Fibroblast of villous mesenchyme (primary cell): ENCODE measurements at places on chromosomes 12 and 14.

DNA sequence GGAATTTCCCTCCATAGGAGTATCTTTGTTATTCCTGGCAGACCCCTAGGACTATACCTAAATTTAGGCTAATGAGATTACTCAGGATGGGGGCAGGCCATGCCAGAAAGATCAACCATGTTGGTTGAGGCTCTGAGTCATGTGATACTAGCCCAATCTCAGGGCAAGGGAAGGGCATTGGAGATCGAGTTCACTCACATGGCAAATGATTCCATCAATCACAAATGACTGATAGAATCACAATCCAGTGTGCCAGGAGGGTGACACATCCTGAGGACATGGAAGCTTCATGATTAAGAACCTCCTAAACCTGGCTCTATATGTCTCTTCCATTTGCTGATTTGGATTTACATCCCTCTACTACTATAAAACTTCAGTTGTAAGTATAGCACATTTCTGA, 182.3 kb downstream of the NTF3 start:
- no peak for DNase-seq

GRCh38 chr12:107794451-107794850, 19.9 kb downstream of the ASCL4 start:
- no peak for DNase-seq

GRCh38 chr14:81301371-81301770, 80.6 kb upstream of the GTF2A1 start:
- no peak for DNase-seq

DNA sequence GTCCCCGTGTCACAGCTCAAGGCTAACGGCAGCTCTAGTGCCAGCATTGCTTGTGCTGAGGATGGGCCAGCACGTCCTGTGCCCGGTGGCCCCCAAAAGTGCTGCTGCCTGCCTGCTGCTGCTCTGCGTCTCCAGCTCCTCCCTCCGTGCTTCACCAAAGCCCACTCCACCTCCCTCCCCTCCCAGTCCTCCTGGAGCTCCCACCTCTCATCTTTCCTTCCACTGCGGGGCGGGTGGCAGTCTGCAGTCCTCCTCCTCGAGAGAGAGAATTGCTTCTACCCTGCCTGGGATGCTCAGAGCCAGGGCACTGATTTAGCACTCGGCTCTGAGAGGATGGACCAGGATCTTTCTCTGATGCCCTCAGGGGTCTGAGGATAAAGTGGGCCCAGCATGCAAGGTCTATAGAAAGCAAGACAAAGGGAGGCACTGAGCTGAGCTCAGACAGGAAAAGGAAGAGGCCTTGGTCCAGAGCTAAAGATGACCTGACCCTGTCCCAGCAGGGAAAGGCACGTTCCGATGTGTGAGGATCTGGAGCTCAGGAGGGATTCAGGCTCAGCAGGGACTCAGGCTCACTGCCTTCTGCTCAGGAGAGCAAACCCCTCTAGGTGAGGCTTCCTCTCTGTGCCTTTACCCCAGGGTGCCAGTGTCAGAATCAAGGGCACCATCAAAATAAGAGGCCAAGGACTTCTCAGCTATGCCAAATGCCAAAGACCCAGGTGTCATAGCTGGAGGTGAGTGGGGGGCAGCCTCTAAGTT, 113.1 kb upstream of the FKBP4 start:
- DNase-seq, result no peak
